Inflammatory macrophage treated with lipopolysaccharide for 4 hours (primary cell): ENCODE measurements at places on chromosomes 3 and 15.

DNA sequence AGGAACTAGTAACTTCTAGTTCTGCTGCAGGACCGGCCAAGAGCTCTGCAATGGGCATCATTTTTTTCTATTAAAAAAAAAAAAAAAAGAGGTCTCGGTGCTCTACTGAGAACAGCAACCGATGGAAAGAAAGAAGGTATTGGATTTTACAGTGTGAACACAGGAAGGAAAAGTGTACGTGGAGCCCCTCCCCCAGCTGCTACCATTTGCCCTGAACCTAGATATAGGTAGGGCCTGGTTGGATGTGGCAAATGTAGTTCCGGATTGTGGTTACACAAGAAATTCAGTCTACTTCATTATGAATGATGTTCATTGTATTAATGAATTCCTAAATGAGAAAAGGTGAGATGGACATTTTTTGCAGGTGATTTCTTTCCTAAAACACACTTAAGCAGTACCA, 17.9 kb upstream of the PPARG start:
- DNase-seq, result no peak

DNA sequence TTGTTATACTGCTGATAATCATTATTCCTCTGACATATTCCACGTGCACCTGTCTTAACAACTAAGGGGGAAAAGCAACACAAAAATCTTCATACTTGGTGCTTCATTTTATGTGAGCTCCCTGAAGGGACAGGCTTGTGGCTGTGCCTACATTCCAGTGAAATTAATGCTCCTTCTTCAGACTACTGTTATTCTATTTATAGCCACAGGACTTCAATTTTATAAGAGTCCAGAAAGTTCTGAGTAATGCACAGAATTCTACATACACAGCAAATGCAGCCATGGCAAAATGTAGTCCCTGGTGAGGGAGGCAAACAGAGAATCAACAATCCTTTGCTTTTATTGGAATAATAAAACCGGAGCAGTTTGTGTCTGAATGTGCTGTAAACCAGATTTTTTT, 417.1 kb downstream of the RBMS3 start:
- no peak for DNase-seq

GRCh38 chr15:83913034-83913632, 259.2 kb downstream of the ADAMTSL3 start:
- no peak for DNase-seq

- no peak for DNase-seq
Observed at GRCh38 chr3:160135851-160136250, 89.4 kb upstream of the C3orf80 start.

GRCh38 chr3:157465741-157466140, 29.1 kb downstream of the PTX3 start:
- no peak for DNase-seq
